ENCODE measurements at places on chromosomes 7 and 10. TPM values are rescaled to one million over a fixed set of nuclear protein-coding genes. Genes with fewer than 3 reads are reported as not detected.

Gene PRPS1L1
- not detected for total RNA-seq

Gene WIPF3
- not detected for total RNA-seq

Gene ANKRD61
- not detected for total RNA-seq

Gene SMKR1
- total RNA-seq, result 1.0 TPM
